ENCODE measurements at places on chromosomes 7 and 10. TPM values are rescaled to one million over a fixed set of nuclear protein-coding genes. Genes with fewer than 3 reads are reported as not detected.

GRCh38 chr7:1661461-1661860, 8.6 kb upstream of the ELFN1 start:
- DNase-seq: peak; percentile 19
- peaks cover 60% of the 10 kb centered on the region for H3K27me3 ChIP-seq
- H3K4me1 ChIP-seq: peaks cover 24% of the 10 kb centered on the region
- no peak overlapping the region for H3K27ac ChIP-seq
- H3K36me3 ChIP-seq: no peaks in the 10 kb centered on the region

DNA sequence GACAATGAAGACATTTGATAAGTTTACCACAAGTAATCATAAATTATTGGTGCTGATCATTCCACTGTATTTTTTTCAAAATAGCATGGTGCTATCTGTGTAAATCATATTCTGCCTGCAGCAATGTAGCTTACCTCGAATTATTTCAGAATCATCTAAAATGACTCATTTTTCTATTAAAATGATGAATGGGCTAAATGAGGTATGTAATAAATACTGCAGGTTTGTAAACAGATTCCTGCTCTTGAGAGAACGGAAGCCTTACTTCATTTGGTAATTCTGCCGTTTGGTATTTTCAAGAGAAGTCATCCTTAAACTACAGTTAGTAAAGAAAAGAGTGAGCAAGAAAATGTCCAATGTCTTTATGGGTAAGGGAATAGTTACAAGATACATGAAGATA, 115.9 kb downstream of the CHCHD3 start:
- H3K36me3 ChIP-seq: no peaks in the 10 kb centered on the region
- H3K4me3 ChIP-seq: no peak overlapping the region
- H3K27me3 ChIP-seq: no peaks in the 10 kb centered on the region

- no peak for DNase-seq
- H3K36me3 ChIP-seq: no peaks in the 10 kb centered on the region
- H3K4me3 ChIP-seq: no peak overlapping the region
Observed at GRCh38 chr7:104209063-104209462, 1.2 kb upstream of the ORC5 start.

DNA sequence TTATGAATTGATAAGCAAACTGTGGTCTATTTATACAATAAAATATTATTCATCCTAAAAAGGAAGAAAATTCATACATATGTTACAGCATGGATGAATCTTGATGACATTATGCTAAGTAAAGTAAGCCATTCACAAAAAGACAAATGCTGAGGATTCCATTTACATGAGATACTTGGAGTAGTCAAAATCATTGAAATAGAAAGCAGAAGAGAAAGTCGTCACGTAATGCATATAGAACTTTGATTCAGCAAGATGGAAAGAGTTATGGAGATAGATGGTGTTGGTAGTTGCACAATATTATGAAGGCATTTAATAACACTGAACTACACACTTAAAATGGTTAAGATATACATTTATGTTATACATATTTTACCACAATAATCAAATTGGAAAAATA, 309.7 kb upstream of the KLF6 start:
- H3K4me1 ChIP-seq: no peaks in the 10 kb centered on the region
- H3K27me3 ChIP-seq: no peaks in the 10 kb centered on the region
- no peak overlapping the region for H3K4me3 ChIP-seq

The SLC16A12 gene
- total RNA-seq: 1.5 TPM

Measured in sigmoid colon (tissue), 7 donors.